Common myeloid progenitor, CD34-positive (primary cell): ENCODE measurements at places on chromosomes 6 and 20.

DNA sequence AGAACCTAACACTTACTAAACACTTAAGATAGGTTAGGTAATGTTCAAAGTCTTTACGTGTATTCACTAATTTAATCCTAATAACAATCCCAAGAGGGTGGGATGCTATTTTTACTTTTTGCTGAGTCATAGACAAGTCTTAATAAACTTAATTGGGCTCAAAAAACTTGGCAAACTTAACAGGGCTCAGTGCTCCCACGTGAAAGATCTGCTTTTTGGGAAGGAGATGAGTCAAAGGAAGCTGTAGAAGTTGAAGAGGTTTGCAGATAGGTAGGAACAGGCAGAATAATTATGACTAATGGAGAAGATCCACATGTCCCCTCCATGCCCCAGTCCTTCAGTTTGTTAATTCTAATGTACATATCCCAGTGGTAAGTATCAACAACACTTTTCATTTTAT lies 44.5 kb upstream of the STMND1 start:
- no peak for DNase-seq

DNA sequence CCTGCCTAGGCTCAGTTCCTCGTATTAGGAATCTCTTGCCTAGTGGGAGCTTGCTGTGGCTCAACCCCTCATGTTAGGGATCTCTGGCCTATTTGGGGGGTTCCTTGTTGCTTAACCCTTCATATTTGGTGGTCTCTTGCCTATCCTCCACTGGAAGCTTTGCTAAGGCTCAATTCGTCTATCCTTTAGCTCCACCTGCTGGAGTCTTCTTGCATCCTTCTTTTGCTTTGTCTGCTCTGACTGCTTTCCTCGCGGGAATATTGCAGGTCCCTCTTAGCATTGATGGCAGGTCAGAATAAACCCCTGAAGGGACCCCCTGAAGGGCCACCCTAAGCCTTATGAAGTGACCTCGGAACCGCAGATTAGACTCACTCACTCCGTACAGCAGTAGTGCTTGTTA lies 203.0 kb upstream of the TBX18 start:
- peak; percentile 1 for DNase-seq

GRCh38 chr6:55839080-55839479 lies 36.3 kb downstream of the BMP5 start:
- DNase-seq: no peak

DNA sequence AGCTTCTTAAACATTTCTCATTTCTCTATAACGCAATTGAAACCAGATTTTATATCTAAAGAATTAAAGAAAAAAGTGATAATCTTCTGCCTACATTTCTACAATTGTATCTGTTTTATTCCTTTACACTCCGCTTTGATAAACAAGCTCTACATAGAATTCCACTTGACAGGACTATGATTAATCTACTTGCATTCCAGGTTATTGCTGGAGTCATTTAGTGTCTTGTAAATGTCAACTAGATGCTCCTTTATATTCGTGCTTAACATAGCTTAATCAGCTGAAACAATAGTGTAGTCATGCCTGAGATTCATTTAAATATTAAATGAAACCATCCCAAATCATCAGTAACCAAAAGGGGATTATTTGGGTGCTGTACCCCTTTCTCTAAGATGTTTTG lies 284.0 kb downstream of the TRDN start:
- DNase-seq: no peak

DNA sequence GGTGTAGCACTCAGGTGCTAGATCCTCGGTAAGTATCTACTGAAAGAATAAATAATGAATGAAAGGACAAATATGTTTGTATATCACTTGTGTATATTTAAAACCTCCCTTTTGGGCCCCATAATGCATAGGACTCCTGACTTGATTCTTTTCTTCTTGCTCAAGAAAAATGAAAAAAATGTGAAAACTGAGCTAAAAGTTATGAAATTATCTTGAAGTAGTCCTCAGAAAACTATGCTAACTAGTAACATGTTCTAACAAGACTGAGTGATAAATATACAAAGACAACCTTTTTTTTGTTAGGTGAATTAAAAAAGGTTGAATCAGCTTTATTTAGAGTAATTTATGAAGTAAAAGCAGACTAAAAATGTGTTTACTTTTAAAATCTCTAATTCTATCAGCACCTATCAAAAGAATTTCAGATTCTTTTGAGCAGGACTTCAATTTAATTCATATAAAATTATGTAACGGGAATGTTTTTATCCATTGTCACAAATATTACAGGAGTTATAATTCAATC lies 247.8 kb upstream of the JAG1 start:
- no peak for DNase-seq

DNA sequence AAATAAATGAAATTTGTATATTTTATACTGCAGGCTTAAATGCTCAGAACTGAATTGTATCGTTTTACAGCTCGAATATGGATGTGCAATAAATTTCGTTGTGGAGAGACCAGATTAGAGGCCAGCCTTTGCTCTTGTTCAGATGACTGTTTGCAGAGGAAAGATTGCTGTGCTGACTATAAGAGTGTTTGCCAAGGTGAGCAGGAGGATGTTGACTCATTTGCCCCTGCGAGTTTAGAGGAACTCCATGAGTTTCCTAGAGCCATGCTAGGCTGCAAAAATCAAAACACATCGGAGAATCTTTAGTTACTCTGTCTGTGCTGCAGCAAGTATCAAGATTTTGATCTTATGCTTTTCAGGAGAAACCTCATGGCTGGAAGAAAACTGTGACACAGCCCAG lies 15.4 kb downstream of the ENPP3 start:
- DNase-seq: no peak

DNA sequence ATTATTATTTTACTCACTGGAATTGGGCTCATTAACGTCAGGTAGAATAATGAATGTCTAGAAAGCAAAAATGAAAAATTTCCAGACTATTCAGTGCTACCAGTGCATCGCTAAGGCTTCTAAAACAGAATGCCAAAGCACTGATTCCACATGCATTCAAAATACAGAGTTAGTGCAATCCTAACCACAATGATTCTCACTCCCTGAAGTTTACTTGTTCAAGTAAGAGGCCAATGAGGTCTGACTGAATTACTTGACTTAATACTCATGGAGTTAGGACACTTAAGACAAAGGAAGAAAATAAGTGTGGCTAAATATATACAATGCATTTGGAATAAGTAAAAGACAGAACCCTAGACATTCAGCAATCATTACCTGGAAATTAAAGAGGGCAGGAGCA lies 220.5 kb downstream of the PKHD1 start:
- DNase-seq: no peak

- no peak for DNase-seq
These were observed 10.5 kb downstream of the NCR2 start for GRCh38 chr6:41345901-41346300.

GRCh38 chr20:62477669-62478455 lies 2.1 kb upstream of the GATA5 start:
- DNase-seq: no peak

GRCh38 chr6:119717942-119718341 lies 368.4 kb upstream of the MAN1A1 start:
- DNase-seq: peak; percentile 33

- DNase-seq: no peak
These were observed 216.8 kb downstream of the TMEM242 start for GRCh38 chr6:157106487-157106886.

DNA sequence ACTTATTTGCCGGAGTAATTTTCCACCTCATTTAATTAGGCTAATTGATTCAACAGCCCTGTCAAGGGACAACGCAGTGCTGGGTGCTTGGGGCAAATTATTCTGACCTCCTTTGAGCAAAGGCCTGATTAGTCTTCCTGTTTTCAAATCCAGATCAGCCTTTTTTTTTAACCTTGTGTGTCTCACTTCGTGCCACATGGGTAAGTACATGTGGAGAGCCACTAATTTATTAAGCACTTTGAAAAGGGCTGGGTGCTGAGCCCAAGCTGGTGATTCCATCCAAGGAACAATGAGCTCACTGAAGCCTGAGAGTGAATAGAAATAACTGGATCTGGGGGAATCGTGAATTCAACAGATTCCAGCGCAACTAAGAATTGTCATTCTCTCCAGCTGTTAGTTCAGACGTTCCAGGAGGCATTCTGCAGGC lies 229.3 kb downstream of the CLIC5 start:
- DNase-seq: no peak

DNA sequence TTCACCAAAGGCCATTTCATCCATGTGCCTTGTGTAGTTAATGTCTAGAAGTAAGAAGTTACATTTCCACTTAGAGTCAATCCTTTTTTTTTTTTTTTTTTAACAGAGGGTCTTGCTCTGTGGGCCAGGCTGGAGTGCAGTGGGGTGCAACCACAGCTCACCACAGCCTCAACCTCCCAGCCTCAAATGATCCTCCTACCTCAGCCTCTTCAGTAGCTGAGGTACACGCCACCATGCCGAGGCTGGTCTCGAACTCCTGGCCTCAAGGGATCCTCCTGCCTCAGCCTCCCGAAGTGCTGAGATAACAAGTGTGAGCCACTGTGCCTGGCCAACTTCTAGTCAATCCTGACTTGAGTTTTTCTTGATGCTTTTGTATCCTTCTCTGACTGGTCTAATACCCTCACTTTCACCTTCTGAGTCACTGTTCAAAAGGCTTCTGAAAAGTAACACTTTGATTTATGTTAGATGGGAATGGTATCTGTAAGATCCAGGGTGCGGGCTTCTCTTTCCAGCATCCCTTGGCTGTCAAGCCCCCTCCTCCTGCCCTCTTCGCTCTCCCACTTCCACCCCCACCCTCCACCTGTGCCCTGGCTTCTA lies 22.1 kb downstream of the TRAM2 start:
- DNase-seq: no peak

GRCh38 chr6:118720125-118720473 lies 68.7 kb upstream of the CEP85L start:
- no peak for DNase-seq

- peak; percentile 61 for DNase-seq
These were observed 25.3 kb upstream of the KIAA1586 start for GRCh38 chr6:57021086-57021720.

DNA sequence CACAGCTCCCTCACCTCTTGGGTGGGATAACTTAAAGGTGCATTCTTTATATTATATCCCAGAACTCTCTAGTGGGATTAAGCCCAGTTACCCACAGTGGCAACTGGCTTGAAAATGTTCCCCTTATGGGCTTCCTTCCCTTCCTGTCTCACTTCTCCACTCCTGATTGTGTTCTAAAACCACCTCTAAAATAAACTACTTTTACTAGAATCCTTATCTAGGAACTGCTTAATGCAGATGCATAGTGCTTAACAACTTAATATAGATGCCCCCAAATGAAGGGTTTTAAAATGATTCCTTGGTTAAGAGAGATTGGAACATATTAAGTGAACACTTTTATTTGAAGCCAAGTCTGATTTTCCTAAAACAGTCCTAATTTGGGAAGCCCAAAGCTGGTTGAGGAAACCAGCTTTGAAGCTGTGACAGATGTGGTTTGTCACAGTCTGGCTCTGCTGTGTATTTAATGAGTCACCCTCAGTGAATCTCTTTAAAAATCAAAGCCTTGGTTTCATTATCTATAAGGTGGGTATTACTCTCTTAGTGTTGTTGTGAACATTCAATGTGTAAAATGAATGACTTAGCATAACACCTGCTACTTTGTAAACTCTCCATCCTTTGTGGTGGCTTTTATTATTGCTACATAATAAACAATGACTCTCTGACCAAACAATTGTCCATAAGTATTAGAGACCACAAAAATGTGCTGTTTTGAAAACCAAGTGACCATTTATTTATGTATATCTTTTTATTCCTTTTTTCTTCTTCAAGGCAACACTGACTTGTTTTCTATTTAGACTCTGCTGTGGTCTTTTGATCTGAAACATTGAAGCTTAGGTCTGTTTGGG lies 24.4 kb downstream of the PLCB1 start:
- DNase-seq: peak; percentile 80

DNA sequence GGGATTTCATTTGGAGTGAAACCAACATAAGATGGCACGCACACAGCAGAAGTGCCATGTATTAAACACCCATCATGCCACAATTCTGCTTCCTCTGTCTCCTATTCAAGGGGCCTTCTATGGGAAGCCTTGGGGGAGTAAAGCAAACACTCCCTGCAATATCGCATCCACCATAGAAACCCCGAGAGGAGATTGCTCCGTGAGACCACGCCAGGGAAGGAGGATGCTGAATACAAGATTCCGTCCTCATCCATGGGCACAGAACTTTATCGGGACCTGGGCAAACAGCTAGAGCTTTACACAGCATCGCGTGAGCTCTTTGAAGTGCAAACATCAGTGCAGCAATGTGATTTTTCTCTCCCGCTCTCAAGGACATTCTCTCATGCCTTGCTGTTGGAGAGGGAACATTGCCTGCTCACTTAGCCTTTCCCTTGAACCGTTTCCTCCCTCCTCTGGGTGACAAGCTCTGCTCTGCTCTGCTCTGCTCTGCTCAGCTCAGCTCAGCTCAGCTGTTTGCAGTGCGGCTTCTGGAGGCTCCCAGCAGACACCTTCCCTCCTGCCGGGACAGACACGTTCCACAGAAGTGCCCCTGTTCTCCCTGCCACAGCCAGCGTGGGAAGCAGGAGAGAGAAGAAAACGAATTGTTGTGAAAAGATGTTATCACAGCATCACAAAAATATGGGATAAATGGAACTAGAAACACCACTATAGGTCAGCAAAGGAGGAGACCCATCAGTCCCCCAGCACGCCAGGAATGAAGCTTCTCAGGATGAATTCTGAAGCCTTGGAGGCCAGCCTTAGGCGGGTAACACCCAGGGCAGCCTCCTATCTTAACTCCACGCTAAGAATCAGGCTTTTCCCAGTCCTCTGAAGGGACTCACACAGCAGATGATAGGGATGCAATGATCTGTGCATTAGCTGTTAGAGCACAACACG lies 48.2 kb downstream of the RNASET2 start:
- no peak for DNase-seq

- peak; percentile 86 for DNase-seq
These were observed 26.0 kb downstream of the GPX6 start for GRCh38 chr6:28489366-28490204.

GRCh38 chr6:161076181-161076677 lies 84.7 kb downstream of the MAP3K4 start:
- no peak for DNase-seq

DNA sequence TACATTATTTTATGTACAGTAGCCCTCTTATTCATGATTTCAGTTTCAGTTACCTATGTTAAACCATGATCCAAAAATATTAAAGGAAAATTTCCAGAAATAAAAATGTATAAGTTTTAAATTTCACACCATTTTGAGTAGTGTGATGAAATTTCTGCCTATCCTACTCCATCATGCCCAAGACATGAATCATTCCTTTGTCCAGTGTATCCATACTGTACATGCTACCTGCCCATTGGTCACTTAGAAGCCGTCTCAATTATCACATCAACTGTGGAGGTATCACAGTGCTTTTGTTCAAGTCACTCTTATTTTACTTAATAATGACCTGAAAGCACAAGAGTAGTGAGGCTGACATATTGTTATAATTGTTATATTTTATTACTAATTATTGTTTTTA lies 32.3 kb upstream of the PLCB4 start:
- no peak for DNase-seq

- no peak for DNase-seq
These were observed 38.0 kb downstream of the RCAN2 start for GRCh38 chr6:46453216-46453615.

- no peak for DNase-seq
These were observed 19.8 kb downstream of the TRDN start for GRCh38 chr6:123616942-123617341.
